ENCODE measurements at places on chromosomes 2 and 18. TPM values are rescaled to one million over a fixed set of nuclear protein-coding genes. Genes with fewer than 3 reads are reported as not detected.

The KCNK3 gene
- total RNA-seq, result 2.5 TPM

The RETSAT gene
- 54.0 TPM for total RNA-seq

The C2orf80 gene
- total RNA-seq, result not detected

The FOXI3 gene
- total RNA-seq, result 3.2 TPM

The LTBP1 gene
- total RNA-seq, result 39.6 TPM

The ABCA12 gene
- total RNA-seq, result 1.8 TPM

The OXER1 gene
- total RNA-seq, result 2.0 TPM

- no peak for DNase-seq
- no peaks in the 10 kb centered on the region for H3K27me3 ChIP-seq
- H3K4me1 ChIP-seq, result no peaks in the 10 kb centered on the region
- H3K4me3 ChIP-seq, result no peak overlapping the region
- H3K27ac ChIP-seq, result no peak overlapping the region
Observed at GRCh38 chr2:14816069-14817060, 183.8 kb downstream of the LRATD1 start.

GRCh38 chr2:135451966-135452365 lies 79.1 kb downstream of the ZRANB3 start:
- no peak overlapping the region for H3K27ac ChIP-seq
- H3K4me3 ChIP-seq, result no peak overlapping the region
- no peaks in the 10 kb centered on the region for H3K36me3 ChIP-seq
- no peaks in the 10 kb centered on the region for H3K4me1 ChIP-seq
- no peak for DNase-seq

DNA sequence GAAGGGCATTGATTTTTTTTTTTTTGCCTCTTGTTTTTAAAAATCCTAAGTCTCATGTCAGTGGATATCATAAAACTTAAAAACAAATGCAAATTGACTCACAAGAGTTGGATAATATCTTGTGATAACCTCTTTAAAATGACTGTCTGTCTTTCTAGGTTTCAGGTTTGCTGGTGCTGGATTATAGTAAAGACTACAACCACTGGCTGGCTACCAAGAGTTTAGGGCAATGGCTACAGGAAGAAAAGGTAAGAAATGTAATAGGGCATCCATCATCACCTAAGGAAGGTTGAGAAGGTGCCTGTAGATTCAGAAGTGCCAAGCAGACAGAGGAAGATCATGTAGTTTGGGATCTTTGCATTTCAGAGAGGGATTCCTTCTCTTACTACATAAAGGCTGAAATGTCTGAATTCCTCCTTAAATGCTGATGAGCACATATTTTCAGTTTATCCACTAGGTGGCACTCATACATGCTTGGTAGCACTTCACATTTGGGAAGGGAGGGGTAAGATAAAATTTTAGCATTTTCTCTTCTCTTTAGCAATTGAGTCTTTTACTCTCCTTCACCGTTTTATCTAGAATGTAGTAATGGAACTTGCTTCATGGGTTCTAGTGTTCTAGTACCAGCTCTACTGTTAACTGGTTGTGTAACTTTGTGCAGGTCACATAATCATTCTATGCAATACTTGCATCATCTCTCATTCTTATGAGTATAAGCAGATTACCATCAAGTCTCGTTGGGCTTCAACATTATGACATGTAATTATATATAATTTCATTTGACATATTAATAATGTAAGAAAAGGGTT lies 21.1 kb downstream of the CPS1 start:
- H3K4me3 ChIP-seq, result no peak overlapping the region
- no peaks in the 10 kb centered on the region for H3K4me1 ChIP-seq
- H3K27ac ChIP-seq, result no peak overlapping the region
- DNase-seq, result no peak
- H3K36me3 ChIP-seq, result no peaks in the 10 kb centered on the region

GRCh38 chr2:104531122-104531521 lies 322.8 kb upstream of the POU3F3 start:
- DNase-seq, result no peak
- no peak overlapping the region for H3K4me3 ChIP-seq
- no peaks in the 10 kb centered on the region for H3K4me1 ChIP-seq
- H3K27ac ChIP-seq, result no peak overlapping the region
- no peaks in the 10 kb centered on the region for H3K27me3 ChIP-seq

DNA sequence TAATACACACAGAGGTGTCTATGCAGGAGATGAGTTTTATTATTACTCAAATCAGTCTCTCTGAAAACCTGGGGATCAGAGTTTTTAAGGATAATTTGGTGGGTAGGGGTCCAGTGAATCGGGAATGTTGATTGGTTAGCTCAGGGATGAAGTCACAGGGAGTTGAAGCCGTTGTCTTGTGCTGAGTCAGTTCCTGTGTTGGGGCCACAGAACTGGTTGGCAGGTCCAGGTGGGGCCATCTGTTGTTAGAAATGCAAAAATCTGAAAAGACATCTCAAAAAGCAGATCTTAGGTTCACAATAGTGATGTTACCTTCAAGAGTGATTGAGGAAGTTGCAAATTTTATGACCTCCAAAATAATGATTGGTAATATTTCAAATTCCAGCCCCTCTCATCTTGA lies 86.9 kb downstream of the VSNL1 start:
- no peak overlapping the region for H3K27ac ChIP-seq
- no peaks in the 10 kb centered on the region for H3K36me3 ChIP-seq
- H3K4me3 ChIP-seq, result no peak overlapping the region
- no peaks in the 10 kb centered on the region for H3K4me1 ChIP-seq
- no peak for DNase-seq

DNA sequence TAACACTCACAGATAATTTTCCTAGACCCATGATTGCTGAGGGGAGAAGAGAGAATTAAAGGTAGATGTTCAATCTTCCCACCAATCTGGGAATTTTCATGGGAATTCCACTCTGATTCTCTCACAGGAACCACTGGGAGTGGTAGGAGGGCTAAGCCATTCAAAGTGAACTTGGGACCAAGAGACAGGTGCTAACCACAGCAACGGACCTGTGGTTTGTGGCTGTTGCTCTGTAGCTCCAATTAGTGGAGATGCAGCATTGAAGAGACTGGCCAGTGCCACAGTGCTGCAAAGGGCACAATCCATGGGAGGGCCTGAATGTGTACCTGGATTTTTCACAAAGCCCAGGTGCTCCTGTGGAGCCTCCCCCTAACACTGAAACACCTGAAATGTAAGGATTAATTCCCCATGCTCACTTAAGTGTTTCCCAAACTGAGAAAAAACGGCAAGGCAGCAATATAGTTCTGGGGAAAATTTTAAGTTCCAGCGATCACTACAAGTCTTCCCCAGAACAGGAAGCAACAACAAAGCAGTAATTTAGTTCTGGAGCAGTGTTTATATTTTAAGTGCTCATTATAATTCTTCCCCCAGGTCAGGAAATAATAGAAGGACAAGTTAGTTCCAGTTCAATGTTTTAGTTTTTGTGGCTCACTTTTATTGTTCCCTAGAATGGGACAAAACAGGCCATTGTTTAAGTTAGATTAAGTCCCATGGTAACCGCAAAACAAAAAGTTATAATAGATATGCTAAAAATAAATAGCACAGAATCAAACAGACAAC lies 1045.8 kb downstream of the CNTNAP5 start:
- H3K27ac ChIP-seq, result no peak overlapping the region
- no peaks in the 10 kb centered on the region for H3K36me3 ChIP-seq
- no peak for DNase-seq
- H3K27me3 ChIP-seq, result no peaks in the 10 kb centered on the region

GRCh38 chr2:100733391-100734187 lies 86.3 kb upstream of the NPAS2 start:
- peak; percentile 38 for DNase-seq
- H3K4me3 ChIP-seq, result no peak overlapping the region
- H3K27ac ChIP-seq, result no peak overlapping the region
- no peaks in the 10 kb centered on the region for H3K27me3 ChIP-seq

GRCh38 chr18:74457043-74457724 lies at the start of gene DIPK1C:
DIPK1C (minus strand) TSS chr18:74457308; CDS start chr18:74457259, 49 bp downstream.
- peak; percentile 33 for DNase-seq
- H3K27me3 ChIP-seq, result no peaks in the 10 kb centered on the region
- peaks cover 9% of the 10 kb centered on the region for H3K4me1 ChIP-seq
- no peaks in the 10 kb centered on the region for H3K36me3 ChIP-seq

- peak within 1 kb of the TSS; percentile 68 for H3K4me3 ChIP-seq
- H3K36me3 ChIP-seq, result no peaks in the 10 kb centered on the region
- peaks cover 3% of the 10 kb centered on the region for H3K4me1 ChIP-seq
- H3K27me3 ChIP-seq, result no peaks in the 10 kb centered on the region
Observed at GRCh38 chr2:109128616-109129355, at the start of gene SH3RF3. SH3RF3 (plus strand) TSS chr2:109129205.

DNA sequence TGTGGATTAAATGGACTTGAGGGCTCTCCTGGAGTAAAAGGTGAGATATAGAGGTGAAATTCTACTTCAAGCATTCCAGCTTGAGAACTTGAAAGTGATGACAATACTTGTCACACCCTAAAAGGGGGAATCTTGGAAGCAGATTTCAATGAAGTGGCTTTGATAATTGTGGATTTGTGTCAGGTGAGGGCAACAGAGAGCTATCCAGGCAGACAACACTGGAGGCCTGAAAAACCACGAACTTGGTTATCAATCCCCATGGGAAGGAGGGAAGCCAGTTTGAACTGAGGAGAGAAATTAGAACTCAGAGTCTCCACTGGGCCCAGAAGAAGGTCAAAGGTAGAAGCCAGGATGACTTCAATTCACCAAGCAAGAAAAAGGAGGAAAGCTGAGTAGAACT lies 263.9 kb downstream of the FIGN start:
- H3K27me3 ChIP-seq, result no peaks in the 10 kb centered on the region
- H3K27ac ChIP-seq, result no peak overlapping the region
- no peaks in the 10 kb centered on the region for H3K4me1 ChIP-seq
- H3K36me3 ChIP-seq, result no peaks in the 10 kb centered on the region
- H3K4me3 ChIP-seq, result no peak overlapping the region
- no peak for DNase-seq

- no peaks in the 10 kb centered on the region for H3K4me1 ChIP-seq
- H3K27ac ChIP-seq, result no peak overlapping the region
- H3K4me3 ChIP-seq, result no peak overlapping the region
- no peaks in the 10 kb centered on the region for H3K27me3 ChIP-seq
Observed at GRCh38 chr2:10590742-10591141, 99.0 kb downstream of the NOL10 start.

GRCh38 chr18:73962256-73962655 lies 185.4 kb downstream of the FBXO15 start:
- H3K36me3 ChIP-seq, result no peaks in the 10 kb centered on the region
- H3K4me1 ChIP-seq, result no peaks in the 10 kb centered on the region
- no peak overlapping the region for H3K27ac ChIP-seq
- DNase-seq, result no peak

DNA sequence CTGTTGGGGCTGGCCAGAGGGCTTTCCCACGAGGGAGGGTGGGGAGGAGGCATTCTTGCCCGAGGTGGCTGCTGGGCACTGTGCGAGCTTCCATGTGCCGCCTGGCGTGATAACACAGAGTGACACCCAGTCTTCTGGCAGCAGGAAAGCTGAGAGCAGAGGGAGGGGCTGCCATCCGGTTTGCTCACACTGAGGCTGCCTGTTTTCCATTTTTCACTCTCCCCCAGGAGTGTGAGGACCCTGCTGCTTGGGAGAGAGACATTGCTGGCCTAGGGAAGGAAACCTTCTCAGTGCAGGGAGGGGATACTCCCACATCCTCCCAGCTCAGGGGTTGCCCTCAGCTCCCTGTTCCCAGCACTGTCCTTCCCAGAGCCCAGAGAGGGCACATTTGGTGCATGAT lies 73.1 kb downstream of the INHBB start:
- H3K4me1 ChIP-seq, result peaks cover 9% of the 10 kb centered on the region
- H3K4me3 ChIP-seq, result no peak overlapping the region
- H3K27me3 ChIP-seq, result no peaks in the 10 kb centered on the region

GRCh38 chr2:60213865-60214625 lies 339.4 kb downstream of the BCL11A start:
- no peak for DNase-seq
- no peaks in the 10 kb centered on the region for H3K4me1 ChIP-seq
- no peaks in the 10 kb centered on the region for H3K36me3 ChIP-seq
- H3K27me3 ChIP-seq, result no peaks in the 10 kb centered on the region

DNA sequence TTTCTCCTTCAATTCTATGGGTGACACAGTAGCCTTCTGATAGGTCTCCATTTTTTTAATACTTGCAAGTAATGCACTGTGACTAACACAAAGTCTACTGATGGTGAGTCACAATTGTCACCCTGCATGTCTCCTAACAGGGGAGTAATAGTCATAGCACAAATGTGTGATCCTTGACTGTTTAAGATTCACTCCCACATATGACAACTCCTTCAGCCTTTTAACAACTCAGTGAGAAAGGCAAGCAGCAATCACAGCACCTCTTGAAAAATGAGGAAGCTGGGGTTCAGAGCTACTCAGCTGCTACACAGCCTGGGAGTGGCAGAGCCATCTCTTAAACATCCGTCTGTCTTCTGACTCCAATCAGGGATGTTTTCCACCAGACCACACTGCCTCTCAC lies 63.8 kb downstream of the EHD3 start:
- no peak for DNase-seq
- no peak overlapping the region for H3K27ac ChIP-seq
- no peaks in the 10 kb centered on the region for H3K4me1 ChIP-seq
- H3K36me3 ChIP-seq, result no peaks in the 10 kb centered on the region
- H3K27me3 ChIP-seq, result no peaks in the 10 kb centered on the region

DNA sequence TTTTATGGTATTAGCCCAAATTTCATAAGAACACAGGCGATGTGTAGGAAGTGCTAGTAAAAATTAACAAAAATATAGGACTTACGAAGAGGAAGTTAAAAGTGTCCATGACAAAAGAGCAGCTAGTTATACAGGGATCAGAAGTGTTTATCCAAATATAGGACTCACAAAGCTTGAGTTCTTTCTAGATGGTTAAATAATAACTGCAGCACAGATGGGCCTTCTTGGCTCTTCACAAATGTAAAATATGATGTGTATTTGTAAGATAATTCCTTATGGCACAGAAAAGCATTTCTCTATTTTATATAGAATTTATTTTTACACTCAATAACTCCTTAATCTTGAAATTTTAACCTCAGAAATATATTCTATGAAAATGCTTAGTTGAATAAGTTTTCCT lies 100.9 kb upstream of the SPHKAP start:
- no peaks in the 10 kb centered on the region for H3K27me3 ChIP-seq
- H3K36me3 ChIP-seq, result no peaks in the 10 kb centered on the region
- no peaks in the 10 kb centered on the region for H3K4me1 ChIP-seq
- DNase-seq, result no peak

DNA sequence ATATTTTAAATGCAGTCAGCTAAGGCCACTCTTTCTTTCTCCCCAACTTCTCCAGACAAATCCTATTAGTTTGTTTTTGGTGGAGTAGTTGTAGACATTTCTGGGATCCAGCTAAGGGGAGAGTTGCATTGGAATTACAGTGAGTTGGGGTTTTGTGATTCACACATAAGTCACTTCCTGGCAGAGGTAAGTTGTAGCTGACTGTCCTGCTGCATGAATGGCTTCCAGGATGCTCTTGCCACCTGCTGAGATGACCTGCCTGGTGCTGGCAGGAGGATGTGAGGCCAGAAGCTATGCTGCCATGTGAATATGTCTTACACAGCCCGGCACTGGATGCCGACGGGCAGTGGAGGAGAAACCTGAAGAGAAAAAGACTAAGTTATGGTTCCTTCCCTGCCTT lies 243.7 kb downstream of the TDRD15 start:
- DNase-seq, result no peak
- no peaks in the 10 kb centered on the region for H3K27me3 ChIP-seq
- no peak overlapping the region for H3K27ac ChIP-seq
- H3K4me1 ChIP-seq, result no peaks in the 10 kb centered on the region
- no peak overlapping the region for H3K4me3 ChIP-seq
